ENCODE measurements at places on chromosomes 1 and 21.

- no peak for DNase-seq
These were observed 15.7 kb downstream of the AVPR1B start for GRCh38 chr1:206101351-206102045.

DNA sequence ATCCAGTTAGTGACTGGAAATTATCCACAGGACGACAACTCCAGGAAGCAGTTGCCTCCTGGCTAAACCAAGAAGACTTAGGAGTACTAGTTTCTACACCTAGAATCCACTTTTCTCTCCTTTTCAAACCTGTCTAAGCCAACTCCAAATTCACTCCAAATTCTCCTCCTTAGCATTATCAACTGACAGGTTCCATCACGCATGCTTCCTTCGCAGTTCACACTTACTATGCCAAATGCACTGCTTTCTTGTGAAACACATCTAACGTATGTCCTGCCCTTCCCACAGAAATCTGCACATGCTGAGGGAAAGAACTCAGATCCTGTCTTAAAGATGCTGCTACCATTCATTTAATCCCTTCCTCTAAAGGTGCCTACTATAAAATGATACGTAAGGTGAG, 225.9 kb downstream of the RERE start:
- no peak for DNase-seq

- DNase-seq = peak; percentile 58
These were observed 418 bp downstream of the DDX20 start for GRCh38 chr1:111756124-111756513.

DNA sequence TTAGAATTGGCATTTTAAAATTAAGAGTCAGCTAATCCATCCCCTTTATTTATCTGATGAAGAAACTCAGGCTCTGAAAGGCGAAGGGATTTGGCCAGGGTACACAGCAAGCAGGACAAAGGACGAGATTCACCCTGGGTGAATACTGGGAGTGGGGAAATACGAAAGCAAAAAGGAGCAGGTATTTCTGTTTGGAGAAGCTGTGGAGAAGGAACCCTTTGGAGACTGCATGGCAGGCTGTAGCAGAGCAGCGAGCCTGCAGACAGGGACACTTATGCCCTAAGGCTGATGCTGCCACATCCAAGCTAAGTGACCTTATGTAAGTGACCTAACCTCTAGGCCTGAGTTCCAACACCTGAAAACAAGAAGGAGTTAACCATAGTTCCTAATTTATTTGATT, 207.2 kb upstream of the C1orf87 start:
- no peak for DNase-seq

GRCh38 chr1:153568367-153569099, 2.9 kb upstream of the S100A2 start:
- peak; percentile 87 for DNase-seq

DNA sequence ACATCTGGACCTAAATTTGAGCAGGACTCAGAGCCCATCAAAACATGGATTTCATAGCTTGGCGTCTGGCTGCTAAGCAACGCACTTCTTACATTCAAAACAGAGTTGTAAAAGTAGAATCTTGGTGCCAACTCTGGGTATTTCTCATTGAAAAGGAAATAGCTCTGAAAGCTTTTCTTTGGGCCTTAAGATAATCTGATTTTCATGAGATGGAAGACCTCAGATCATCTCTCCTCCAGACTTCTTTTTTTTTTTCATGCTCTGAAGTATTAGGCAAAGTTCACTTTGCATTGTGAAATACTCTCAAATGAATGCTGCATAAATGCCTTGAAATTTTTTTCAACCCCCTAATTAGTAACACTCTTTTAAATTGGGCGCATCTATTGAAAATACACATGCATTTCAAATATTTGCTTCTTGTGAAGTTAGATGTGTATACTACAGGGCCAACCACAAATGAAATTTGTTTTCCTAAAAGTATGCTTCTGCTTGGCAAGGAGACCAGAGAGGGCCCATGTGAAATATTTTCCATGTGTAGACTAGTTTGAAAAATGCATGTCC, 4.2 kb downstream of the ADAMTS5 start:
- no peak for DNase-seq

- peak; percentile 44 for DNase-seq
These were observed at the start of gene CD1E for GRCh38 chr1:158353303-158354075. Gene CD1E (plus strand): TSS chr1:158353894. CDS start chr1:158353989, 95 bp downstream.

DNA sequence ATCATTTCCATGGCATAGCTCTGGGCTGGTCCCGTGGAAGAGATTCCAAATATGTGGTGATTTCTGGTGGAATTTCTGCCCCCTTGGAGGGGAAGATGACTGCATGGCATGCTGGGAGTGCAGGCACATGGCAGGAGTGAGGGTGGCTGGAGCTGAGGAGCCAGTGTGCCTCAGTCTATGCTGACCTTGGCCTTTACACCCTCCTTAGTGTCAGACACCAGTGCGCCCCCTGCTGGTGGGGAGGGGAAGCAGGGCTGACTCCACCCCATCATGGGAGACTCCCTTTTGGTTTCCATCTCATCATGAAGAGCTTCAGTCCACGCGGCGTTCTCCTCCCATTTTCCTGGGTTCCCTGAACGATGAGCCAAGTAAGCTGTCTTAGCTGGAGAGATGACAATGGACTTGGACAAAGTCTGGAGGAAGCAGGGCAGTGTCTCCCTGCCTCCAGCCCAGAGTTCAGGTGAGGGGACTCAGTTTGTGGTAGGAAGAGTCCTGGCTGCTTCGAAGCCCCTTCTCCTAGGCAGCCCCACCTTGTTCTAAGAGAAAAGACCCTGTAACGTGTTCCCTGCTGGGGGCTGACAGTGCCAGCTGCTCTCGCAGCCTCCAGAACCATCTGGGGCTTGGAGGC, 10.3 kb downstream of the ALX3 start:
- DNase-seq = peak; percentile 91

DNA sequence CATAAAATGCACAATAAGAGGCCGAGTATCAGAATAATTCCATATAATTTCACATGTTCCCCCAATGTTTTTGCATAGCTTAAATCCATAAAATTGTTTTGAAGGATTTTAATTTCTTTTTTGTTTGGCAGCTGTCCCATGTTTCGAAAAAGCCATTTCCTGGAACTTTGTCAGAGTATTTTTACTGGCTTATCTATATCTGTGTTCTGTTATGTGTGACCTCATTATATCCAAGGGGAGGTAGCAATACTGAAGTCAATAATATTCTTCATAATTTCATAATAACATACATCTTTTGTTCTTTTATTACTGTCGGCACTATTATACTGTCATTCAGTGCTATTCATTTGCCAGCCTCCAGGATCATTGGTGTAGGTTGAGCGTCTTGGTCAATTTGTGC, 9.4 kb upstream of the BACH1 start:
- DNase-seq = no peak
